ENCODE measurements at places on chromosomes 2 and 18.

DNA sequence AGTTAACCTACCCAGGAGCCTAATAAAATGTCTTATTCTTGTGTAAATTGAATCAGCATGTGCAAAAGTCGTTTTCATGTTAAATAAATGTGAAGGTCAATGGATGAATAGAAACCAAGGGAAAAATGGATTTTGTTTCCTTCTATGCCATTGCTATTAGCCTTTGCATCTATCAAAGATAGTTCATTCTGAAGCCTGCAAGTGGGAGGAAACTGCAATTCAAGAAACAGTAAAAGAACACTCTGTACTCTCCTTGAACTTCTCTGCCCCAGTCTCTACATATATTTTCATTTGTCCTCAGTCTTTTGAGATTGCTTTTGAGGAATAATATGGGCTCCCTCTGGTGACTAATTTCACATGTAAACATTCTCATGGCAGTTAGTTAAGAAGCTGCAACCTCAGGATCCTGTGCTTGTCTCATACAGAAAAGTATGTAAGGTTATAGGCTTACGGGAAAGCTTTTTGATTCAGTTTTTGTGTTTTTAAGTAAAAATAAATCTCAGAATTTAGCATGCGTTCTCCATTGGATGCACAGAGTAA lies 1590.0 kb upstream of the LRRTM1 start:
- no peak for DNase-seq

- DNase-seq = no peak
Observed at GRCh38 chr2:155301221-155301620, 602.7 kb downstream of the KCNJ3 start.

DNA sequence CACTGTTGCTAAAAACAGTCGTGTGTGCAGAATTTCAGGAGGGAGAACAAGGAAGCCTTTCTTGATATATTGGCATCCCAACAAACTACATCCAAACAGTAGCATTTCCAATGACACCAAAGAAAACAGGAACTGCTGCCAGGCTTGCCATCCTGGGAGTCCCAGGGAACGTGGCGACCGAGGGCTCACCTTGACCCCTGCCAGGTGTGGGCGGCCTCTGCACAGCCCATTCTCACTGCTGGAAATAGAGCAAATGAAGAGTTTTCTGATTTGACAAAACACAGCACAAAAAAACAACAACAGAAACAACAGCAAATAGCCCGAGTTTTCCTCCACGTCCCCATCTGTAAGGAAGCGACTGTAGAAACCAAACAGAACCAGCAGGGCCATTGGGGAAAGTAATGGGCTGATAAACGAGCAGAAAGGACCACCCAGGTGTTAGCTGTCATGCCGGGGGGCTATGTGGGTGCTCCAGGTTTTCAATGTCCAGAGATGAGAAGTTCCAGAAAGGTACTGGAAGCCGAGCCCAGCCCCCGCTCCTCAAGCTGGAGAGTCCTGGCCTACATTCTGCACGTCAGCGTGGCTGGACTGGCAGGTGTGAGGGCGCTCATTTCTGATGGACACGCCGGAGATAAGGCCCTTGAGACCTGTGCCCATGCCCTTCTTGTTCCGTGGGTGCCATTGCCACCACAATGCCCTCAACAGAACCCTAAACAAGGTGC lies 80.8 kb downstream of the TWIST2 start:
- no peak for DNase-seq

DNA sequence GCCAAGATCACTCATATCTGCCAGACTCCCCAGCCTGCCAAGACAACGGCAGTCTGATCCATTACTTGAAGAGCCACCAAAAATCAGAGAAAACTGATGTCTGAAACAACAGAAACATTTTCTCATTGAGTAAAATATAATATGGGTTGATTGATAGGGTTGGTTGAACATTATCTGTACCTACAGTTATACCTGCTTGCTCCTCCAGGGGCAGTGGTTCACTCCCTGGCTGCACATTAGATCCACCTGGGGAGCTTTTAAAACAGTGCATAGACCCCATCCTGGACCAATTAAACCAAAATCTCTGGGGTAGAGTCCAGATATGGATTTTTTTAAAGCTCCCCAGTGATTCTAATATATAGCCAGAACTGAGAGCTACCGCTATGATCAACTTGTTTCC lies 43.6 kb upstream of the SLC14A2 start:
- DNase-seq = no peak

DNA sequence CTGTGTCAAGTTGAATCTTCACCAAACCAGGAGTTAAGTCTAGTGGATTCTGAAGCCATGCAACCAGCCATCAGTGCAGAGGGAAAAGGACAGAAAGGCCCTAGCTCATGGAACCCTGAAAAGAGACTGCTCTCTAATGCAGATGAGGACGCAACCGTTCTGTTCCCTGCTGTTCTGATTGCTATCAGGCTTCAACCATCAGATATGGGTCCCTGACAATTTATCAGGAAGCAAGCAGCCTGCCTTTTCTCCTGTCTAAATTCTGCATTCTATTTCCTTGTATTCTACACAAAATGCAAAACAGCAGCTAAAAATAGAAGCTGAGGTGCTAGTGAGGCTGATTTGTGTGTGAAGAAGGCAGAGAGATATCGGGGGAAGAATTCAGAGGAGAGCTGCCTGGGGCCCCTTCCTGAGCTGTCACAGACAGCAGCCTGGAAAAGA lies 68.4 kb upstream of the RTN4 start:
- DNase-seq = no peak

- no peak for DNase-seq
Observed at GRCh38 chr2:8009010-8009597, 672.8 kb upstream of the ID2 start.

- no peak for DNase-seq
Observed at GRCh38 chr18:8816816-8817215, 111.5 kb downstream of the MTCL1 start.

DNA sequence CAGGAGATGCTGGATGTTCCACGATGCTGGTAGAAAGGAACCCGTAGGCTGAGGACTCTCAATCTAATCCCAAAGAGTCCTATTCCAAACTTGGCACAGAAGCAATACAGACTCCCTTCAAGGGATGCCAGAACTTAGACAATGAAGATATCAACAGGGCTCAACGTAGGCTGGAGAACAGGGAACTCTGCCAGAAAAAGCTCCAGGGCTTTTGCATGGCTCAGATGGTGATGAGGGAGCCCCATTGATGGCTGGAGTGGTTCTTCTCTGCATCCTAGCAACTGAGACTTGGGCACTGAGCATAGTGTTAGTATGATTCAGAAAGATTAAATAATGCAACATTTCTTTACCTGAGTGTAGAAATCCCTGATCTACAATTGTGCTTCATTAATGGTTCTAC lies 117.2 kb upstream of the NCK2 start:
- DNase-seq = no peak

- DNase-seq = no peak
Observed at GRCh38 chr2:17637131-17637906, 96.8 kb downstream of the VSNL1 start.

DNA sequence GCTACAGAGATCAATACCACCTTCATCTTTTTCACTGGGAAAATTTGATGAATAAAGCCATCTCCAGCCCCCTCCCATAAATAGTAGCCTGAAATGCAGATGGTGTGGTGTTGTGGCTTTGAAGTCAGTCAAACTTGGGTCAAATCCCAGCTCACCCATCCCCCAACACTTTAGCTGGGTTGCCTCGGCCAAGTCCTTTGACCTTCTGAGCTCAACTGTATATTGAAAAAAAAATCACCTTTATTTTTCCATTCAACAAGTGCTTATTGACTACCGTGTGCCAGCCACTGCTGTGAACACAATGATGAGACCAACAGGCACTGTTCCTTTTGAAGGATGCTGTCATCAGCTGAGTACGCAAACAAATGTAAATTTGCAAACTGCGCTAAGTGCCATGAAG lies 35.1 kb upstream of the NTSR2 start:
- no peak for DNase-seq

- no peak for DNase-seq
Observed at GRCh38 chr2:79782576-79783452, 270.0 kb downstream of the CTNNA2 start.

GRCh38 chr18:23340661-23341060 lies 112.4 kb upstream of the RIOK3 start:
- DNase-seq = no peak

- no peak for DNase-seq
Observed at GRCh38 chr2:174607989-174608865, 10.6 kb upstream of the WIPF1 start.

DNA sequence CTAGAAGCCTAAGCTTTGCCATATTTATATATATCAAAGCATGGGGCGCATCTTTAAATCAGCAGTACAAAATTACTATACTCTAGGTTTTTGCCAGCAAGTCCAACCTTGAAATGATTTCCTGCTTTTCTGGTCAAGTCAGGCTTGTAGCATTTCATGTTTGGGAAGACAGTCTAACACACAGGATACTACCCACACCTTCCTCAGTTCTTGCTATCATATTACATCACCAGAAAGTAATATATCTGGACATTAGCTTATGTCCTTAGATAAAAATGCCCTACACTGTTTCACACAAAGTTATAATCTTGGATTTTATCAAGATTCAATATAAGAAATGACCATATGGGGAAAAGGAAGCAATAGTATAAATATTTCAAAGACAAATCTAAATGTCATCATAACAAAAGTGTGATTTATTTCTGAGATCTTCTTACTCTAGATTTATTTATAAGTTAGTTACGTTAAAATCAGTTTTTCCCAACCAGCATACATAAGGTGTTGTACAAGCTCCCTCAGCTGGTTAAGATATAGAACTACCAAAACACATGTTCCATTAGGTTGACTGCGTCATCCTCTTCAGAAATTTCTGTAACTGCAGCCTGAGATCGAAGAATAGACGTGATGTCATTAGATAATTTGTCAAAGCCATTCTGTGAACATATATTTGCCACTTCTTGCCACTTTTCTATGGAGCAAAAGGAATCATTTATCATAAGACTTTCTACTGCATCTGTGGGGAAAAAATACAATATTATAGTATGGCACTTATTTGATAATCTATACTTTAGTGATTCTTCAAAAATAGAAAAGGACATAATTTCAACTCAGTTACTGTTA lies 56.6 kb downstream of the CLHC1 start:
- no peak for DNase-seq

DNA sequence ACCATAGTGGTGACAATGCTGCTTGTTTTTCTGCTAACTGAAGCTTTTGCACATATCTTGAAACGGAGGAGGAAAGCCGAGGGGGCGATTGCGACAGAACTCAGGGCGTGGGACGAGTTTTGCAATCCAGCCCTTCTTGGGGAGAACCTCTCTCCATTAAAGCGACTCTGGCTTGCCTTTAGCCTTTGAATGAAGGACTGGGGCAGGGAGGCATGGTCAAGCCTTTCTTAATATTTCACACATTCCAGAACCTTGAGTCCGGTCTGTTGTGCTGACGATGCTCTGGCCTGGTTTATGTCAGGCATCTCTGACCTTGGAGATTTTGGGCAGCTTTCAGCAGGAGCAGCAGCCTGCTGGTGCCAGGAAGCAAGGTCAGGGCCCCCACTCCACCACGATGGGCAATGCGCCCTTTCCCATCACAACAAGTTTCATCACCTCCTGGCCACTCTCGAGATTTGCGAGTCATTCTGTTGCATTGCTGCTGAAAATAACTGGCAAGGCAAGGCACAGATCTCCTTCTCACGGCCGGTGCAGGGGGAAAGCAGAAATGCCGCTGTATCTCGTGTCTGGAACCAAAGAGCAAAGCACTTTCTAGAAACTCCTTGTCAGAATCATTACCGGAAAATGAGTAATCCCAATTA lies 10.8 kb downstream of the EMILIN2 start:
- DNase-seq = no peak

- DNase-seq = no peak
Observed at GRCh38 chr2:186339716-186340115, 146.3 kb upstream of the ZC3H15 start.

- DNase-seq = no peak
Observed at GRCh38 chr18:75164479-75164878, 44.5 kb downstream of the PTGR3 start.

GRCh38 chr2:4947911-4948310 lies 744.3 kb upstream of the SOX11 start:
- DNase-seq = no peak

DNA sequence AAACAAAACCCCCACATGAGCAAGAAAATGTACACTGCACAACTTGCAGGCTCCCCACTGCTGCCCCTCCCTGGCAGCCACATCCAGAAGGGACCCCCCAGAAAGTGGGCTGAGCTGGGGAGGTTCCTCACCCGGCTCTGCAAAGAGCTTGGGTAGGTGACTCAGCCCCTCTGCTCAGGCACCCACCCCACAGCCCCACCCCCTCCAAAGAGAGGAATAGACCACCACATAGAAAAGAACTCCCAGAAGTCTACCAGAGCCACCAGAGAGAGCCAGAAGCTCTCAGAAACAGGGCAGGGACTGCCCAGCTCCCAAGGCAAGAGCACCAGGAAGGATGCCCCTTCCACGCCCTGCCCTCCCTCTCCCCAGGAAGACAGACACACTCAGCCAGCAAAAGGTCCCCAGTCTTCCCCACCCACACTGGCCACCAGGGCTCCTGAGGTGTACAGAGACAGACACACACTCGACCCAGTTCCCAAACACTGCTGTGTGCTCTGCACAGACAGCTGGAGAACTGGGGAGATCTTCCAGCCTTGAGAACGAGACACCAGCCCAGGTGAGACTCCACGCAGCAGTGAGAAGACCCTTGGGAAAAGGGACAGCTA lies 28.2 kb downstream of the BIN1 start:
- DNase-seq = no peak

- DNase-seq = no peak
Observed at GRCh38 chr2:120517751-120518469, 172.0 kb downstream of the INHBB start.

GRCh38 chr2:203569677-203570316 lies 34.7 kb upstream of the RAPH1 start:
- no peak for DNase-seq

- no peak for DNase-seq
Observed at GRCh38 chr2:124147552-124147951, 122.5 kb downstream of the CNTNAP5 start.

DNA sequence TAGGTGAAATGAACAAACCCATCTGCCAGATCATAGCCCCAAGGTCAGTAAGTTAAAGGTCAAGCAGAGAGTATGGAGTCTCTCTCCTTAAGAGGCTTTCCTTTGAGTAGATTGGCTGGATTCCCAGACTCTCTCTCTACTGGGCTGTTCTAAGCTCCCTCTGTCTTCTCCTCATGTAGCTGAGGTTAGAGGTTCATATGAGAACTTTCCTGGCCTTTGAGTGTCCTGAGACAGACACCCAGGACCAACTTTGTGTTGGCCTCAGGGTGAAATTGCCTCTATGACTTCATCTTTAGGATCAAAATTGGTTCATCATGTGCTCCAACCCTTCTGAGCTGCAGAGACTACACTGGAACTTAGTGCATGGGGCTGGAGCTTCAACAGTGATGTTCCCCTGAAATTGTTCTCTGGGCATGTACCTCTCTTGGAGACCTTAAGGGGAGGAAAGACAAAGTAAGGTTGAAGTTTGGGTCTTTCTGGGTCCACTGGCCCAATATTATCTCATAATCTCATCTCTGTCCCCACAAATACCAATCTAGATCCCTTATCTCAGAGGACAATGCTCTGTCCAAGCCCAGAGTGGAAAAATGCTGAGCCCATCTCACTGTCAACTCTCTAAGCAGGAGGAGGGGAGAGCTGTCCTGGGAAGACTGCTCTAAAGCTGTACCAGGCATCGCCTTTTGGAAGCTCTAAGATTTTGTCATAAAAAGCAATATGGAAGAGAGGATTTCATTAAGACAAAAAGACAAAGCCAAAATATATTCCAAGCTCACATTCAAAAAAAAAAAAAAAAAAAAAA lies 177.3 kb upstream of the ARL4C start:
- no peak for DNase-seq
